ENCODE measurements at places on chromosomes 12 and 14. TPM values are rescaled to one million over a fixed set of nuclear protein-coding genes. Genes with fewer than 3 reads are reported as not detected.

WNT1 gene
- 1.2 TPM for polyA plus RNA-seq

REP15 gene
- polyA plus RNA-seq, result not detected

C14orf93 gene
- polyA plus RNA-seq, result 5.0 TPM

RAD51AP1 gene
- 4.4 TPM for polyA plus RNA-seq

ATF7IP gene
- 114 TPM for polyA plus RNA-seq

SLC2A14 gene
- polyA plus RNA-seq, result not detected

LRP1-AS gene
- not detected for polyA plus RNA-seq

DNA sequence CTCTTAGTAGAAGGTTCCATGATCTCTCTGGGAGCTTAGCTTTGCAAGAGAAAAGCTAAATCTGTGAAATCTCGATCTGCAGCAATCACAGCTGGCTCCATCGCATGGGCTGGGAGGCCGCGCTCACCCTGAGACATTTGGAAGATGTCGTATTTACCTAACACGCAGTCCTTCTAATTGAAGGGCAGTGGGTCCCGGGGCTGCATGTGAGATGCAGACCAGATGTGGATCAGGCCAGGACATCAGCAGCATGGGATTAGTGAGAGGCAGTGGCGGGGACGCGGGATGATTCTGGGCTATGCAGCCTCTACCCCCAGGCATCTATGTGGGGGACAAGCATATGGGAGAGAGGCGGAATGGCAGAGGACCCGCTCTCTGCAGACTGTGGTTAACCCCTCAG lies 312.4 kb upstream of the RTL1 start:
- H3K4me1 ChIP-seq, result no peaks in the 10 kb centered on the region
- H3K36me3 ChIP-seq, result peaks cover 3% of the 10 kb centered on the region
- H3K27me3 ChIP-seq, result peaks cover 3% of the 10 kb centered on the region
- no peak overlapping the region for H3K27ac ChIP-seq

DNA sequence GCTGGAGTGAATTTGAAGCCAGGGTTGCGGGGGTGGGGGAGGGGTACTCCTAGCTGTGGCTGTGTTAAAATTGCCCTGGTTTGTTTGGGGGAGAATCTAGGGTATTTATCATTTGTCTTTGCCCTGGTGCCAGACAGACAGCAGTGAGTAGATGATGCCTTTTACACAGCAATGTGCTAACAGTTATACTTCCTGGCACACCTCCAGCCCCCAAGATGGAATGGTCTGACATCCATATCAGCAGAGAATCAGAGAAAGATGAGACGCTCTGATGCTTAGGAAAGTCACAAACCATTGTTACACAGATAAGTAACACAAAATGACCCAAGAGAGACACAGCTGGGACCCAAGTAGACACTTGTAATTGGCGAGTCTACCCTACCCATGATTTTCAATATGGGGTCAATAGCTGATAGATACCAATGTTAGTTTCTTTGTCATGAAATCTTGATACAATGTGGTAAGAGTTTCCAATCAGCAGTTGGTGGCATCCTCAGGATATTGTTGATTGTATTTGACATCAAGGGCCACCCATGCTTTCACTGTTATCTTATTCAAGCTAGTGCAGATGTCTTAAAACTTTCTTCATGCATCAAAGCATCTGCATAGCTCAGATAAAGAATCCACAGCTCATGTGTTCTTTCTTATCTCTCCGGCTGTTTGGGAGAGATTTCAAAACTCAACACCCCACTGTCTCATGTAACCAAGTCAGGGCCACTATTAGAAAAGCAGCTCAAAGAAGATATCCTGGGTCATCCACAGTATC lies 2.6 kb upstream of the PRKAB1 start:
- no peak overlapping the region for H3K27ac ChIP-seq
- peaks cover 8% of the 10 kb centered on the region for H3K27me3 ChIP-seq
- H3K4me1 ChIP-seq, result peaks cover 45% of the 10 kb centered on the region
- H3K4me3 ChIP-seq, result no peak overlapping the region
- H3K36me3 ChIP-seq, result no peaks in the 10 kb centered on the region
- no peak for DNase-seq

DNA sequence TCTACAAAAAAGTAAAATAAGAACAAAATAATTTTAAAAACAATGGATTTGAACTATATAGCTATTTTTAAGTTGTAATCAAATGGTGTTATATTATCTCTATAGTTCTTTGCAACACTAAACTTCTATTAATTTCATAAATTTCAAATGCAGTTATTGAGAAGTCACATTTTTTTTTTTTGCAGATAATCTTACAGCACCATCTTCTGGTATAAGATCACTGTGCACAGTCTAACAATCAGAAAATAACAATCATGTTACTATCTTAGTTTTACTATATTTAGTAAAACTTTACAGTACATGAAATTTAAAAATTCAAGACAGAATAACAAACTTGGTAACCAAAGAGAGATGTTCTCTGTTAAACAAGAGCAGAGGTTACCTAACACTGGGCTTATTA lies 40.6 kb downstream of the GXYLT1 start:
- peaks cover 6% of the 10 kb centered on the region for H3K36me3 ChIP-seq
- H3K27ac ChIP-seq, result no peak overlapping the region
- H3K4me3 ChIP-seq, result no peak overlapping the region
- no peaks in the 10 kb centered on the region for H3K27me3 ChIP-seq
- DNase-seq, result no peak

- no peaks in the 10 kb centered on the region for H3K36me3 ChIP-seq
- no peaks in the 10 kb centered on the region for H3K4me1 ChIP-seq
- DNase-seq, result no peak
- no peaks in the 10 kb centered on the region for H3K27me3 ChIP-seq
Measured at GRCh38 chr12:84810611-84811010, 102.0 kb downstream of the SLC6A15 start.

- H3K27ac ChIP-seq, result no peak within 1 kb of the TSS
- H3K36me3 ChIP-seq, result no peaks in the 10 kb centered on the region
- DNase-seq, result no peak
- peak within 1 kb of the TSS; percentile 33 for H3K4me3 ChIP-seq
Measured at GRCh38 chr12:85036234-85036707, at the start of the genes LRRIQ1 and TSPAN19. Gene LRRIQ1, plus strand, starts transcription at chr12:85036351. Its CDS starts 1,826 bp downstream, at chr12:85038177. Gene TSPAN19, minus strand, starts transcription at chr12:85036277. Its CDS starts 6,331 bp downstream, at chr12:85029946.

- H3K4me1 ChIP-seq, result peaks cover 67% of the 10 kb centered on the region
- peak overlapping the region; percentile 98 for H3K27ac ChIP-seq
- peaks cover 17% of the 10 kb centered on the region for H3K27me3 ChIP-seq
- peak overlapping the region; percentile 99 for H3K4me3 ChIP-seq
- DNase-seq, result no peak
- H3K36me3 ChIP-seq, result peaks cover 14% of the 10 kb centered on the region
Measured at GRCh38 chr12:82357845-82358199, 365 bp downstream of the CCDC59 start.

DNA sequence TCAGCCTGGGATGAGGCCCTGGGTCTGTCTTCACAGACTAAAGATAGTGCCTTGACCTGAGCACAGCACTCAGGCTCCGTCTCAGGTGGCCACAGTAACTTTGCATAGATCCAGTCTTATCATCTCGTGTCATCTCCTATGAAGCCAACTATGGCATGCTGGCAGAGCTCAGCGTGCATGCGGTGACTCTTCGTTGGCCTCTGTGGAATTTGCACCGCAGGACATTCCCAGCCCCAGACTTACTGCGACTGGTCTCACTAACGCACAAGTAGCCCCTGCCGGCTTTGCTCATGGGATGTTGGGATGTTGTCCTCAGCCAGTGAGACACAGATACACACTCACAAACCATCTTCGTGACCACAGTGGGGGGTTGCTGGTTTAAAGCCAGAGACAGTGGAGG lies 199.6 kb downstream of the CHST11 start:
- DNase-seq, result no peak
- peaks cover 4% of the 10 kb centered on the region for H3K27me3 ChIP-seq
- H3K4me1 ChIP-seq, result peaks cover 80% of the 10 kb centered on the region
- H3K4me3 ChIP-seq, result no peak overlapping the region
- H3K36me3 ChIP-seq, result no peaks in the 10 kb centered on the region

DNA sequence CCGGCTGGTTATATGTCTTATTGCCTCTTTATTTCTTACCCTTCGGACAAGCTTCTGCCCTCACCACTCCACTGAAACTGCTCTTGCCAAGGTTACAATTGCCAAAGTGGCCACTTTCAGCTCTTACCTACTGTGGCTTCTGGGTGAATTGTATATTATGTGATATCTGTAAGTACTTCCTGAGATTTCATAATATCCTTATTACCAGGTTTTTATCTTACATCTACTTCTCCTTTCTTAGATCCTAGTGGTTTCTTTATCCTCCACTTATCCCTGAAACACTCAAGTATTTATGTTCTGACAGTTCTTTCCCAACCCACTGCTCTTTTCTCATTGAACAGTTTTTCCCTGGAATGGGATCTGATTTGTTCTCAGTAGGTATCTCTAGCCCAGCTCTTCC lies 10.5 kb downstream of the CELA1 start:
- no peak overlapping the region for H3K4me3 ChIP-seq
- H3K4me1 ChIP-seq, result peaks cover 2% of the 10 kb centered on the region
- H3K27ac ChIP-seq, result no peak overlapping the region
- no peak for DNase-seq
- no peaks in the 10 kb centered on the region for H3K27me3 ChIP-seq
- no peaks in the 10 kb centered on the region for H3K36me3 ChIP-seq

DNA sequence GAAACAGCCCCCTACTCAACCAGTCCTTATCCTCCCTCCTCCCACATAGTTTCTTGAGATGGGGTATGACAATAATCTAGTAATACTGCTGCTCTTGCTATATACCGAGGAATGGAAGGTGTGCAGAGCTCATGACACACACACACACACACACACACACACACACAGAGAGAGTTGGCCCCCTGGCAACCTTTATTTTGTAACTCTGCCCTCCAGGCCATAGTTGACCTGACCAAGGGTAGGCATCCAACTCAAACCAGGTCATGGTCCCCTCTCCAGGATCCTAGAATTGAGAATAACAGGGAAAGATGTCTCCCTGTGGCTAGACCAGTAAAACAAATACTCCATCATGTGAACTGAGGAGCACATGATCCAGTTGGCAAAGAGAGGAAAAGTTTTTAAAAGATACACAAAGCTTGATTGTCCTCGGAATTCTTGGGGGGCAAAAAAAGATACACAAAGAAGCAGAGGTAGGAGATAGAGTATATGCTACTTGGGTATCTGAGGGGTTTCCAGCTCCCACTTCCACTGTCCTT lies 11.3 kb downstream of the ERO1A start:
- peaks cover 37% of the 10 kb centered on the region for H3K4me1 ChIP-seq
- no peak for DNase-seq
- H3K27me3 ChIP-seq, result no peaks in the 10 kb centered on the region

GRCh38 chr12:102533483-102534215 lies 53.3 kb upstream of the IGF1 start:
- H3K27me3 ChIP-seq, result no peaks in the 10 kb centered on the region
- DNase-seq, result no peak
- H3K36me3 ChIP-seq, result no peaks in the 10 kb centered on the region

DNA sequence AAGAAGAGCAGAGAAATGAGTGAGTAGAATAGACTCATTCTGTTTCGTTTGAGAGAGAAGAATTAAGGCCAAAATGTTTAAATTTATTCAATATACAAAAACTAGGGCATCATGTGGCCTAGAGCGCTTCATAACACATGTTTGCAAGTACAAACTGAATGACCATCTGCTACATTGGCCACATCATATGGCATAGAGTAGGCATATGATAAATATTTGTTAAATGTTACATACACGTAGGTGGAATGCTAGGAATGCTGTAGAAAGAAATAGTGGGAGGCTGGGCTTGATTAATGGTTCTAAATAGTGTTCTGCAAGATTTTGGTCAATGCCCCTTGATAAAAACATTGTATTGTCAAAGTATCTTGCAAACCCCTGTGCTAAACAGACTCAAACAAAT lies 10.8 kb downstream of the MGP start:
- no peak overlapping the region for H3K4me3 ChIP-seq
- H3K27ac ChIP-seq, result no peak overlapping the region
- no peak for DNase-seq

GRCh38 chr12:115504306-115505290 lies 772.9 kb downstream of the MED13L start:
- H3K4me3 ChIP-seq, result peak overlapping the region; percentile 4
- no peak overlapping the region for H3K27ac ChIP-seq
- H3K27me3 ChIP-seq, result no peaks in the 10 kb centered on the region
- H3K4me1 ChIP-seq, result peaks cover 14% of the 10 kb centered on the region
- no peak for DNase-seq

GRCh38 chr14:63650256-63650952 lies 8.7 kb upstream of the WDR89 start:
- peak overlapping the region; percentile 89 for H3K4me3 ChIP-seq
- H3K36me3 ChIP-seq, result no peaks in the 10 kb centered on the region
- no peaks in the 10 kb centered on the region for H3K27me3 ChIP-seq
- peaks cover 28% of the 10 kb centered on the region for H3K4me1 ChIP-seq

GRCh38 chr12:32993404-32993803 lies 96.8 kb upstream of the PKP2 start:
- no peak overlapping the region for H3K27ac ChIP-seq
- H3K4me1 ChIP-seq, result no peaks in the 10 kb centered on the region
- H3K27me3 ChIP-seq, result no peaks in the 10 kb centered on the region
- no peaks in the 10 kb centered on the region for H3K36me3 ChIP-seq
- H3K4me3 ChIP-seq, result no peak overlapping the region

DNA sequence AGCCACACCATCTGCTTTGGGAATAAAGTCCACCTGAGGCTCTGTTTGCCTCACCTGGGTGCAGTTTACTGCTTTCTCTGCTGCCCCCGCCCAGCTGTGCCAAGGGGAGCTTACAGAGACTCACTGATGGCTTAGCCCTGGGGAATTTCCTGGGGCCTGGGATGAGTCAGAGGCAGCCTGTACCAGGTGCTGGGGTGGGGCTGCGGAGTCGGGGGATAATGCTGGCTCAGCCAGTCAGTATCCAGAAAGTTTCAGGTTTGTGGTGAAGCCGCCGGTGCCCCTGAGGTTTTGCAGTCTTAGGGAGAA lies 22.3 kb downstream of the PLEKHG3 start:
- peak overlapping the region; percentile 96 for H3K27ac ChIP-seq
- H3K4me3 ChIP-seq, result peak overlapping the region; percentile 93
- DNase-seq, result no peak
- peaks cover 95% of the 10 kb centered on the region for H3K4me1 ChIP-seq
- peaks cover 9% of the 10 kb centered on the region for H3K27me3 ChIP-seq

GRCh38 chr14:103519043-103519836 lies 3.4 kb downstream of the CKB start:
- H3K27me3 ChIP-seq, result peaks cover 6% of the 10 kb centered on the region
- no peak overlapping the region for H3K27ac ChIP-seq
- H3K4me3 ChIP-seq, result peak overlapping the region; percentile 67
- H3K4me1 ChIP-seq, result peaks cover 4% of the 10 kb centered on the region
- DNase-seq, result no peak

- DNase-seq, result no peak
- H3K4me3 ChIP-seq, result no peak overlapping the region
- H3K27ac ChIP-seq, result no peak overlapping the region
Measured at GRCh38 chr12:27467641-27468040, 21.1 kb downstream of the SMCO2 start.

- H3K4me1 ChIP-seq, result peaks cover 22% of the 10 kb centered on the region
- H3K4me3 ChIP-seq, result no peak overlapping the region
- peaks cover 5% of the 10 kb centered on the region for H3K36me3 ChIP-seq
- no peak for DNase-seq
- H3K27me3 ChIP-seq, result no peaks in the 10 kb centered on the region
Measured at GRCh38 chr14:59275668-59276067, 87.2 kb downstream of the DAAM1 start.

DNA sequence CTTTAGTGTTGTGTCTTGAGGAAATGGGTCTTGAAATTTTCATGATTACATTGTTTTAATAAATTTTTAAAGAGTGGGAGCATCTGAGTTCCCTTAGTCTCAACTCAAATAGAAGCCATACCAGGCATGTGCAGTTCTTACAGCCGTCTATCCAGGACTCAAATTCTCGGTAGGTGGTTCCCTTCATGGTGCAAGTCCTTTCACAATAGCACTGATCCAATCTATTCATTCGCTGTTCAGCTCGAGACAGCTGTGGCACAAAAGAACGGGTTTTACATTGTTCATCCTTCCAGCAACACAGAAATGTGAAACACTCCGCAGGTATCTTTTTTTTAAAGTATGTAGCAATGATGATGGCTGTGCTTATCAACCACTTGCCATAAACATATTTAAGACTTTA lies 100.2 kb downstream of the NELL2 start:
- no peak overlapping the region for H3K27ac ChIP-seq
- H3K4me1 ChIP-seq, result no peaks in the 10 kb centered on the region
- H3K36me3 ChIP-seq, result no peaks in the 10 kb centered on the region
- no peak for DNase-seq
- H3K4me3 ChIP-seq, result no peak overlapping the region
